ENCODE measurements at places on chromosomes 1 and 21. TPM values are rescaled to one million over a fixed set of nuclear protein-coding genes. Genes with fewer than 3 reads are reported as not detected.

DNA sequence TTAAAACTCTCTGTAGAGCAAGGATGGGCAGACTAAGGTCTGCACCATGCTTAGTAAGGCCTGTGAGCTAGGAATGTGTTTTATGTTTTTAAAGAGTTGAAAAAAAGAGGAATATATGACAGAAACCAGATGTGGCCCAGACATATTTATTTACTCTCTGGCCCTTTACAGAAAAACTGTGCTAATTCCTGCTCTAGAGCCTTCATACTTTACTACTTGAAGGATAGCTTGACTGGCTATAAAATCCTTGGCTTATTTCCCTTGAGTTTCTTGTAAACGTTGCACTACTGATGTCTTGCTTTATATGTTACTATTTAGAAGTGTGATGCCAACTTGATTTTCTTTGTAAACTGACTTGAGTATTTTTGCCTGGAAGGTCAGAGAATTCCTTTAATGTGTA lies 33.5 kb downstream of the CTBS start:
- peak; percentile 30 for DNase-seq

Gene SMYD3
- 28.5 TPM for polyA plus RNA-seq

Gene IFNAR2
- 15.7 TPM for polyA plus RNA-seq

DNA sequence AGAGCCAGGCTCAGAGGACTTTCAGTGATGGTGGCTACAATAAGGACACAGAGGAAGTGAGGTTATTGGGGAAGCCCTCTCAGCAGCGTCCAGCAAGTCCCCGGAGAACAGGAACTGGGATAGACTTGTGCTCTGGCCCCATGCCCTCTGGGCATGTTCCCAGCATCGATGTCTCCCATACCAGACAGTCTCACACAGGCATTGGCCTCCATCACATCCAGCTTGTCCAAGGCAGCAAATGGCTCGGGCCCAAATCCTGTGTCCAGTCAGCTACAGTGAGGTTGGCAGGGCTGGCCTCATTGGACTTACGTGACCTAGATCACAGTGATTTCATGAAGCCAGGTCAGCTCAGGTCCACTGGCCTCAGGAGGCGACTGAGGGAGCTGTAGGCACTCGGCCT lies 19.6 kb upstream of the TMEM54 start:
- DNase-seq: no peak

Gene FCAMR
- 10.5 TPM for polyA plus RNA-seq

Gene SERPINC1
- 0.79 TPM for polyA plus RNA-seq

Gene C1orf56
- polyA plus RNA-seq: 14.0 TPM

Gene CD53
- polyA plus RNA-seq: 7.9 TPM

Gene OR2L3
- not detected for polyA plus RNA-seq

Gene OR2T29
- not detected for polyA plus RNA-seq

DNA sequence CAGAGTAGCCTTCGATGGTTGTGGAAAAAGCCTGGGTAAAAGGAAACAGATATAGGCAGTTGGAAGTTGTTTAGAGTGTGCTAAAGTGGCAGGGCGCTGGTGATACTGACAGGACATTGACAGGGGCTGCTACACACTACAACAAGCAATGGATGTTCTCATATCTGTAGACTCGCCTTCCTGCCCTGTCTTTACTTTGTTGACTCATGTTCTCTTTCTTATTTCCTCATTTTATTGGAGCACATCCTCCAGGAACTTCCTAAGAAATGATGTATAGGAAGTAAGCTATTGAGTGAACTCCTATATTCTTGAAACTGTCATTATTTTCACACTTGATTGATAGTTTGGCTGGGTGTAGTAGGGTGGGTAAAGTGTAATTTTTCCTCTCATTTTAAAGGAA lies 51.0 kb downstream of the C4BPA start:
- DNase-seq: no peak

Measured in renal cortex interstitium (tissue), 15 donors.